ENCODE measurements at places on chromosomes 5 and 9. TPM values are rescaled to one million over a fixed set of nuclear protein-coding genes. Genes with fewer than 3 reads are reported as not detected.
A peak's percentile ranks its signal among the peaks of the same experiment; 100 is the strongest.

MSH3 gene
- 13.2 TPM for total RNA-seq

FKBP15 gene
- total RNA-seq: 13.7 TPM

- DNase-seq: peak; percentile 62
Observed at GRCh38 chr9:121636341-121636865, 15.0 kb upstream of the DAB2IP start.

DNA sequence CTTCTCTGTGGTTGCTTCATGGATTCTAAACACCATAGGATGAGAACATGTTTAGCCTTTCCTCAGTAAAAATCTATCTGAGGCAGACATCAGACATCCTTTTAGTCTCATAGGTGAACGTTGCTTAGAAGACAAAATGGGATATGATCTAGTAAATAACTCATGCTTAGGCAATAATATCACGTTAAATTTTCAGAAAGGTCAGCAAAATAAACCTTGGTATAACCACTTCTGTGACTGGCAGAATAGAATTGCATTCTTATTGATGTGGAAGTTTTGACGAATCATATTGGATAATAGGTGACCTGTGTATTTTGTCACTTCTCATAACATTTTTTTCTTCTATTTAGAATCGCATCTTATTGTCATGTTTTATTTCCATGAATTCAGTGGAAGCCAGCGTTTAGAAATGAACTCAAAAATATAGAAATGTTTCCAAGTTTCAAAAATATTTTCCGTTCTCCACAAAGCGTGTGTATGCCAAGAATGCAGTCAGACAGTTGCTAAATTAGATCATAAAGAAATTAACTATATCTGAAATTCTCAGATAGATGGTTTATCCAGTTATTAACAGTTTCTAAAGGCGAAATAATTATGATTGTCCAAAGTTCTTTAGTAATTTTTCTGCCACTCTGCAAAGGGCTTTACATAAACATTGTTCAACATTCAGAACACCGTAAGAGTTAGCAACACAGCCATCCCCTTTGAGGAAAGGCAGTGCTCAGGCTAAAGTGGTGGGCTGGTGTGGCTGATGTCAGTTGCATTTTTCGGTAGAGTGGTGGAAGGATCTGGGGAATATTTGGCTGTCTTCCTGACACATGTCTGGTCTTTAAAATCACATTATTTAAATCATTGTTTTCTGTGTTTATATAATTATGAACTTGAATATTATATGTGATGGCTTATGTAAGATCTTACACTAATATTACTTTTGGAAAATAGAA, 827.2 kb downstream of the MTRR start:
- DNase-seq: no peak

DNA sequence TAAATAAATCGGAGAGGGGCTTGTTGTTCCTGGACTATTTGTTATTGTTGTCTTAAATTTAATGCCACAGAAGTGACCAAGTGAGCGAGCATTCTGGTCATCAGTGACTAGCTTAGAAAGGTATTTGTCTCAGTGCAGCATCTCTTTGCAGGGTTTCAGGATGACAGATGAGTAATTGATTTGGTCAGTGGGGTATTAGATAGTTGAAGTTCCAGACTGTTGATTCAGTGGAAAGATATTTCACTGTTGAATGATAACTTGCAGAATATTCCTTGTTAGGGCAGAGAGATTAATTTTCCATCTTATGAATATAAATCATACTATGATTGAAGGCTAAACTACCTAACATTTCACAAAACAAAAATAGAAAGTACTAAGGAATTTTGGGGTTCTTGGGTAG, 122.4 kb downstream of the TRIO start:
- no peak for DNase-seq

- DNase-seq: no peak
Observed at GRCh38 chr9:134304261-134304660, 22.0 kb upstream of the RXRA start.

GRCh38 chr5:148793261-148793660, 33.1 kb upstream of the ADRB2 start:
- no peak for DNase-seq

Data from hepatocyte (in vitro differentiated cells).